GOT3 (cell line): ENCODE measurements at places on chromosomes 2 and 18.

DNA sequence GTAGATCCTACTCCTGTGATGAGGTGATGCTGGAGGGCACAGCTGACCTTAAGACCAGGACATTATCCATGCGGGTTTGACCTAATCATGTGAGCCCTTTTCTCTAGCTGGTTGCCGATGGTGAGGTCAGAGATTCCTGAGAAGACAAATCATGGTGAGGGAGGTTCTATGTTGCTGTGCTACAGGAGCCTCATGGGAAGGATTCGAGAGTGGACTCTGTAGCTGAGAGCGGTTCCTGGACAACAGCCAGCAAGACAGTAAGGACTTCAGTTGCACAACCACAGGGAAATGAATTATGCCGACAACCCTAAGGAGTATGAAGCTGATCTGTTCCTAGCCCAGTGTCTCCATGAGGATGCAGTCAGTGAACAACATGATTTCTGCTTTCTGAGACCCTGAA lies 80.4 kb downstream of the EPB41L3 start:
- peak; percentile 2 for DNase-seq

DNA sequence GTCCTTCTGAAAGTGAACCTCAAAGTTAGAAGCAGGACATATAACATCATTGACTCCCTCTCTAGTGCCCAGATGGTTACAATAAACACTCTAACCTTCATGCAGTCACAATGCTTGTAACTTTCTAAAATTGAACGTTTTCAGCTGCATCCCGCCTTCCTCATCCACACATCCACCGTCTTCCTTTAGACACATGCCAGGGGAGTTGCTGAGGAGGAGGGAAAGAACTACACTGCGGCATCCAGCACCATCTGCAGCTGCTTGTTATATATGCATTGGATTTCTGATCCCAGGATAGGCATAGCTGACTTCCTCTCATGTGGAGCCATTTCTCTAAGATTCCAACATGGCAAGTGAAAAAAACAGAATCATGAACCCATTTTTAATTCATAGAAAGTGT lies 96.8 kb downstream of the FBXO15 start:
- DNase-seq = no peak

DNA sequence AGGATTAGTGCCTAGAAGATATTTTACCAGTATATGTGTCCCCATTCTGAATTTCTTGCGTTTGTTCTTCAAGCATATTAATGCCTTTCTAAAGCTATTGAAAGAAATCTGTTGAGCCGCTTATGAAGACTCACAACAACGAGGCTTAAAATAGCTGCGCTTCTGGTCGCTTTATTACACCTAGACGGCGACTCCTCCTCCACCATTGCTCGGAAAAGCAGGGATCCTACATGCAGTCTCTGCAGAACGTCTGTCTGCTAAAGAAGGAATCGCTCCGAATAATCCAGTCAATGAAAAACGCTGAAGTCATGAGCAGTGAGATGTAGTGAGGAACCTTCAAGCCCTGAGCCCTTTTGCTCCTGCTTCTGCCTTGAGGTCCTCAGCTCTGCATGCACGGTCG lies 94.8 kb upstream of the ZNF516 start:
- DNase-seq = no peak

DNA sequence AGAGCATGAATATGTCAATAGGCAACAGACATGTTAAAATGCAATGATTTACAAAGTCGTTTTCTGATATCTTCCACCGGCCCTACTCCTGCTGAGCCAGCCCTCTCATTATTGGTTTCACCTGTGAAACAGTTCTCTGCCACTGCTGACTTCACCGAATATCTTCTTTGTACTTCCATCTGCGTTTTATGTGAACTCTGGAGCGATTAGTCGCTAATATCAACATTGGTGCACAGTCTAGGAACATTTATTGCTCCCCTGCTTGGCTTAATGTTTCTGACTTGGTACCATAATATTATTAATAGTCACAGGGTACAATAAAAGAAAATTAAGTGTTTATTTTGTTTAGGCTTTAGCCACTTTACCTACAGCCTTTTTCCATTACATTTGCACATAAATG lies 105.5 kb downstream of the NCKAP5 start:
- DNase-seq = no peak

- DNase-seq = no peak
Observed at GRCh38 chr2:128477891-128478290, 159.2 kb upstream of the HS6ST1 start.

- no peak for DNase-seq
Observed at GRCh38 chr2:88955607-88956006, 264.1 kb downstream of the RPIA start.

GRCh38 chr2:235449568-235449967 lies 44.3 kb upstream of the AGAP1 start:
- DNase-seq = no peak

DNA sequence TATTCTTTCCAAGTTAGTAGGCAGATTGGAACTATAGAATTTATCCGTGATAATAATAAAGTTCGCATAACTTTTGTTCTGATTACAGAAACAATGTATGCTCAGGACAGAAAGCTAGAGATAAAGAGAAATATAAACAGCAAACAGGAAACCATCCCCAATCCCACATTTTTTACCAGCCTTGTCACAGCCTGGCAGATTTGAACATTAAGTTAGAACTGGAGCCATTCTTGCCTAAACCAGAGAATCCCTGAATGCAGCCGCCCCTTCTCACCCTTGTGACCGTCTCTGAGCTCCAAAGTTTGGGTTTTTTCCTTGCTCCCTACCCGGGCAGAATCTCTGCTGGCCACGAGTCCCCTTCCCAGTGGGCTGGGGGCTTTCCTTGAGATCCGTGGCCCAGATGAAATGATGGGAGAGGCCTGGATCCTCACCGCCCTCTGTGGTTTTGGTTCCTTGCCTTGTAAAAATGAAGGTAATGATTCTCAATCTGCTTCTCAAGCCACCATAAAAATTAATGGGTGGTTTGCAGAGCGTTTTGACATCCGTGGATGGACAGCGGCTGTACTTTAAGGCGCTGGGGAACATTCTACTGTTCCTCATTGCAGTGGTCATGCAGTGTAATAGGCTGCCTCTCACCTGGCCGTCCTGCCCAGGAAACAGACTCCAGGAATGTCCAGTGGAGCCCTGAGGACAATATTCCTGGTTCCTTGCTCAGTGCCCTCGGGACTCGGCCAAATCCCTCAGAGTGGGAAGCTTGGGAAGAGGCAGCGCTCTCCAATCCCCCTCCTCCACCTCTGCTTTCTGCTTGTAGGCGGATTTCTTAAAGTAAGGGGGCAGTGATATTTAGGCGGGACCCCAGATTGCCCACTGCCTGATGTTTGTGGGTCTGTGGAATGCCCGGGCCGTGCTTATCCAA lies 1.6 kb downstream of the SH3BP4 start:
- DNase-seq = no peak

GRCh38 chr18:11981543-11982366 lies 448 bp downstream of the IMPA2 start:
- no peak for DNase-seq

GRCh38 chr2:121664713-121665112 lies 15.5 kb upstream of the CLASP1 start:
- DNase-seq = no peak

- no peak for DNase-seq
Observed at GRCh38 chr2:190099890-190100697, 37.6 kb upstream of the MSTN start.

- no peak for DNase-seq
Observed at GRCh38 chr18:68431111-68431921, 283.6 kb downstream of the TMX3 start.

DNA sequence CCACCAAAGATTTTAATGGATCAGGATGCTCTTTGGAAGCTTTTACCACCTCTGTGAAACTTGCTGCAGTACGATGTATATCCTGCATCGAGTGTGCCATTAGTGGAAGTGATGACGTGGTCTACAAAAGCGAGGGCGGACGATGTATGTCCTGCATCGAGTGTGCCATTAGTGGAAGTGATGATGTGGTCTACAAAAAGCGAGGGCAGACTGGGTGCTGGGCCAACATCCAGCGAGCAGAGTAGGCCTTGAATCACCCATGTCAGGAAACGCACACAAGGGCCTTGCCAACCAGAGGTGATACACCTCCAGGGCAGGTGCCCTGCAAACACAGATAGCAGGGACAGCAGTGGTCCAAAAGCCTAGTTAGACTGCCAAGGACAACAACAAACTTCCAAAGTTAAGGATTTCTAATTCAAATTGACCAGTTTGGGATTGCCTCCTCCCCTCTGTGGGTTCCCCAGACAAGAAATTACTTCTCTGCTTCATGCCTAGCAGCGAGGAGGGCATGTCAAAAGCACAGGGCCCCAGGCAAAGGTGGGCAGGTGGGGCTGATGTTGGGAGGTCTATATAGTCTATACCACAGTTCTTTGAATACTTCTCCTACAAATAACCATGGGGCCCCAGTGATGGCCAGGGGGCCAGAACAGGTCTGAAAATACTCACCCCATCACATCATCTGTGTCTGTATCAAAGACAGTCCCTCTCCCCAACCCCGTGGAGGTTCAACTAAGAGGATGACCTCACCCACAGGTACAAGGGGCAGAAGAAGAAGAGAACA lies 70.2 kb downstream of the ADD2 start:
- no peak for DNase-seq

GRCh38 chr18:8786483-8787370 lies 81.4 kb downstream of the MTCL1 start:
- DNase-seq = no peak

DNA sequence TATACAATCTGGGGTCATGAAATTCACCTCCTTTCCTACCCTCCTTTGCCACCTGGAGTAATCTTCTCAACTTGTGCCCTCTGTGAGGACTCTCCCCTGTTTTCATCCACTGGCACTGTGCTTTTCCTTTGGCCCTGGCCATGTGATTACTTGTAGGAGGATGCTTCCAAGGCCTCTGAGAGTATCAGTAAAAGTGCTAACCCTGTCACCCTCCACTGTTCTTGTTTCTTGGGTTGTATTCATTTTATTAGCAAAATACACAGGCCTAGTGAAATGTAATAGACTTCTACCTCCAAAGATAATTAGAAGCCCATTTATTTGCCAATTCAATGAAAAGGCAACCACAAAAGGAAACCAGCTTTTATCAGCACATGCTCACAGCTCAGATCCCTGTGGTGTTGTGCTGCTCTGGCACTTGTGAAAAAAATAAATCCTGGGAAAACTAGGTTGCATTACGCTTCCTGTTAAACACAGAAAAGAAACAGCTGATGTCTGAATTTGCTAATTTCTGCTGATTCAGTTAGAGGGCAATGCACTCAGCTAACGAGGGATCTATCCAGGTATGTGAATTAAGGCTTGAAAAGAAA lies 357.5 kb upstream of the ETAA1 start:
- no peak for DNase-seq

GRCh38 chr2:44358503-44358902 lies 2.8 kb downstream of the PREPL start:
- no peak for DNase-seq

GRCh38 chr2:80078290-80079036 lies 226.1 kb downstream of the LRRTM1 start:
- DNase-seq = no peak

DNA sequence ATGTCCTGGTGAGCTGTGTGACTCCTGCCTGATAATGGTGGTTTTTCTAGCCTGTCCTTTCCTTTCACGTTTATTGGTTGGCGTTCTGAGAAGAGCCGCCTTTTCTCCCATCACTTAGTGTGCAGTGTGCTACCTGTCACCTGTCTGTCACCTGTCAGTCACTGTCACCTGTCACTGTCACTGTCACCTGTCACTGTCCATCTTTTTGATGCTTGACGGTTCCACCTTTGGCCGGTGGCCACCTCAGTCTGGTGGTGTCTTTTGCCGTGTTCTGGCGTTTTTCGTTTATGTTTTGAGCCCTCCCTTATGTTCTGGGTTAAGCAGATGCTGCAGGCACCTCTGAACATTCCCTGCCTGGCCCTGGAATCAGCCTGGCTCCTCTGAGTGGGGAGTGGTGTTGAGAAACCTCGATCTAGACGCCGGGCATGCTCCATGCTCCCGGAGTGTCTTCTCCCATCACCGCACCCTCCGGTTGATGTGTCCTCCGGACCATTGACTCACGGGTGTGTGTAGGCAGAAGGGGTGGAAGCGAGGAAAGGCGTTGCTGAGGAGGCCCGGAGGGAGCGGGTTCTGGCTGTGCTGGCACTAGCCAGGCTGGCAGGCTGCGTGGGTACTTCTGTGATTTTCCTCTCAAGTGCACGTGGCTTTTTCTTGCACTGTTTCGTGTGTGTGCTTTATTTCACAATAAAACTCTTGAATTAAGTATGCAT lies 20.7 kb downstream of the DTYMK start:
- DNase-seq = no peak

DNA sequence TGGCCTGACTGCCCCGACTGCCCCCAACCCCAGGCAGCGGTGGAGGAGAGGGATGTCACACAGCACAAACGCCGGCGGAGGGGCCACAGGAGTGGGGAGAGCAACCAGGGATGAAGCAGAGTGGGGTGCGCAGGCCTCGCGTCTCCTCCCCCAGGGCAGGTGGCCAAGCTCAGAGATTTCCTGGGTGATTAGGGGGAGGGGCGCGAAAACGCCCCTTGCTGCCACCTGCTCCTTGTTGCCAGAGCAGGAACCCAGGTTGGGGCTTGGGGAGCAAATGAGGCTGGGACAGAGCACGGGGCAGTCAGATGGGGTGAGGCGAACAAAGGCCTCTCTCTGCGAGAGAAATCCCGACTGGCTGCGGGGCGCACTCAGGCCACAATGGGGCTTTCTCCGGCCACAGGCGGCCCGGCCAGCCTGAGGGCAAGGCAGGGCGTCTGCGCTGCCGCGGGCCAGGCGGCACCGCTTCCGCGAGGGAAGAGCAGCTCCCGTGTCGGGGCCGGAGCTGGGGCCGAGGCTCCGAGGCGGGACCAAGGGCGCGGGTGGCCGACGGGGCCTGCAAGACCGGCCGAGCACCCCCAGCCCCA lies 11.5 kb downstream of the TEX44 start:
- peak; percentile 54 for DNase-seq

- no peak for DNase-seq
Observed at GRCh38 chr18:75467281-75467795, 39.8 kb upstream of the SMIM21 start.

DNA sequence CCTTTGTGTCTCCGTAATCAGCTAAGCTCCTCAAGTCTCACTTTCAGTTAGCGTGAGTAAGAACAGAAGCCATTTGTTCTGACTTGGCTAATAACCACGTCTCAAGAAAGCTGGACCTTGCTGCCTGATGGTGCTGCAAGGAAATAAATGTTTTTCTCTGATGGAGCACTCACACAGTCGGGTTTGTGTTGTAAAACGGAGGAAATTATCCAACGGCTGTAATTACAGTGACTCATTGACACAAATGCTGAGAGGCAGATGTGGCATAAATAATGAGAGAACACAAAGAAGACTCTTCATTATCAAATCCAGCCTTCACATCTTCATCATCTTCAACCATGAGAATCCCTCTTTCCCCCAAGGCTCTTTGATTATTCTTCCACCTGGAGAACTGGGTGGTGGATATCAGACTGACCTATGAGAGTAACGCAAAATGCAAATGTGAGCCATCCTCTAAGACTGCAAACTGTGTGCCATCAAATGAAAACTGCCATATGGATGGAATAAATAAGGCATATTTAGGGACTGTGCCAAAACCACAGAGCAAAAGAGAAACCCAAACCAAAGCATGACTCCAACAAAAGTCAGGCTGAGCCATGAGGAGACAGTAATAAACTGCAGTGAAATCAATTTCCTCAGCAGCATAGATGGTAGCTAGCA lies 252.6 kb downstream of the RND3 start:
- no peak for DNase-seq
